Left hindlimb (tissue), 1 donor: ENCODE measurements at places on chromosomes 4 and X.

GRCh38 chr4:183349673-183350072, 27.4 kb upstream of the CLDN24 start:
- no peak for DNase-seq

DNA sequence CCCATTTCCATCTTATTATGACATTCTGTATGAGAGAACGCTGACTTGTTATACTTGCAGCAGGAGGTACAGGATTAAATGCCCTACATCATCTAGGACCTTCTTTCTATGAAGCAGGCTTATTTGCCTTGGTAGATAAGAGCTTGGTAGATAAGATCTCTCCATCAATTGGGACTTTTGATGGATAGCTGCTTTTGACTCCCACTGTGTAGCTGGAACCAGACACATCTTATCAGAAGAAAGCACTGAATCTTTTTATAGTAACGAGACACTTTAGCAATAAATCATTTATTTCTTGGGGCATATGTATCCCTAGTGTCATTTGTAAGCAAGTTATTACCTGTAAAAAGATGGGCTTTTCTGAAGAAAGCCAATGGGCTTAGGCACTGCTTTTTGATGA, 613.9 kb downstream of the TECRL start:
- no peak for DNase-seq

DNA sequence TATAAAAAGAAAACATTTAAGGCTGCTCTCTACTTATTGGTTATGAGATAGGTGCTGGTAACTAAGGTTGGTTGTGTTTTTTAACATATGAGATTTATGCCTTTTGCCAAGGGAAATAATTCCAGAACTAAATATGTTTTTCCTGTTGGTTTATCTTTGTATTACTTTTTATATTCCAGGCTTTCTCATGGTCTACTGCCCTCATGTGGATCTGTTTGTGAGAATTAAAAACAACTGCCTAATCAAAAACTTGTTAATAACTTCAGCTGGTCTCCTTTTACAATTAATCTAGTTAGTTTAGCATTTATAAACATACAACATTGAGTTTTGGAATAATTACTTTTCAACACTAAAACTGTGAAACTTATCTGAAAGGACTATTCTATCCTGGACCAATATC, 1208.3 kb downstream of the ADGRL3 start:
- no peak for DNase-seq

- no peak for DNase-seq
These were observed 980 bp downstream of the AP1S2 start for GRCh38 chrX:15853586-15854079.

- DNase-seq, result no peak
These were observed 34.4 kb downstream of the ARHGEF38 start for GRCh38 chr4:105586638-105587328.

- no peak for DNase-seq
These were observed 56.5 kb downstream of the ZNF674 start for GRCh38 chrX:46488712-46489111.

DNA sequence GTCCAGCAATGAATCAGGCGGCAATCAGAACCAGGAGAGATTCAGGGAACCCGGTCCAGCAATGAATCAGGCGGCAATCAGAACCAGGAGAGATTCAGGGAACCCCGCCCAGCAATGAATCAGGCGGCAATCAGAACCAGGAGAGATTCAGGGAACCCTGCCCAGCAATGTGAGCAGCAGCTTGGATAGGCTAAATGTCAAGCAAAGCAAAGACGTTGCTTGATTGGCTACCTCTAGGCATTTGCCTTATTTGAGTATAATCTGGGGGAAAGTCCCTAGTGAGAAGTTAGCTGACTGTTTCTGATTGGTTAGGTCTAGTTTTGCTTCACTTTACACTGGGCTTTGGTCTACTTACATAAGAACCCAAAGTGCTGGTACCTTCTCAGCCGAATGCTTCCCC, 1212.2 kb upstream of the TENM3 start:
- DNase-seq, result no peak

- no peak for DNase-seq
These were observed 1.5 kb upstream of the TRIML2 start for GRCh38 chr4:188110741-188111471.

GRCh38 chr4:181685461-181685860, 557.7 kb upstream of the TENM3 start:
- no peak for DNase-seq

- no peak for DNase-seq
These were observed 16.9 kb upstream of the ZIC3 start for GRCh38 chrX:137549073-137549472.

DNA sequence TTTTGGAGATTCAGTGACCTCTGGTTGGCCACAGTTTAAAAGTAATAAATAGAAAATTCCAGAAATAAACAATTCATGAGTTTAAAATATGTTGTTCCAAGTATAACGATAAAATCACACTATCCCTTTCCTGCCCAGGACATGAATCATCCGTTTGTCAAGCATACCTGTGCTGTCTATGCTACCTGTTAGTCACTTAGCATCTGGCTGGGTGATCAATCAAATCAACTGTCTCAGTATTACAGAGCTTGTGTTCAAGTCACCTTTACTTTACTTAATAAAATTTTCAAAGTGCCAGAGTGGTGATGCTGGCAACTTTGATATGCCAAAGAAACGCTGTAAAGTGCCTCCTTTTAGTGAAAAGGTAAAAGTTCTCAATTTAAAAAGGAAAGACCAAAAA, 979.5 kb upstream of the NDST4 start:
- DNase-seq, result no peak

DNA sequence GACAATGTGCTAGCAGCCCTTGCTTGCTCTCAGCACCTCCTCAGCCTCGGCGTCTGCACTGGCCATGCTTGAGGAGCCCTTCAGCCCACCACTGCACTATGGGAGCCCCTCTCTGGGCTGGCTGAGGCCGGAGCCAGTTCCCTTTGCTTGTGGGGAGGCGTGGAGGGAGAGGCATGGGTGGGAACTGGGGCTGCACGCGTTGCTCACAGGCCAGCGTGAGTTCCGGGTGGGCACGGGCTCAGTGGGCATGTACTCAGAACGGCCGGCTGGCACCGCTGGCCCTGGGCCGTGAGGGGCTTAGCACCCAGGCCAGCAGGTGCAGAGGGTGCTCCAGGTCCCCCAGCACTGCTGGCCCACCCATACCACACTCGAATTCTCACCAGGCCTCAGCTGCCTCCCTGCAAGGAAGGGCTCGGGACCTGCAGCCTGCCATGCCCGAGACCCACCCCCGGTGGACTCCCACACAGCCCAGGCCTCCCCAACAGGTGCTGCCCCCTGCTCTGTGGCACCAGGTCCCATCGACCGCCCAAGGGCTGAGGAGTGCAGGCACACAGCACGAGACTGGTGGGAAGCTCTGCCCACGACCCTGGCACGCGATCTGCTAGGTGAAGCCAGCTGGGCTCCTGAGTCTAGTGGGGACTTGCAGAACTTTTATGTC, 100.3 kb downstream of the SLC39A8 start:
- no peak for DNase-seq

DNA sequence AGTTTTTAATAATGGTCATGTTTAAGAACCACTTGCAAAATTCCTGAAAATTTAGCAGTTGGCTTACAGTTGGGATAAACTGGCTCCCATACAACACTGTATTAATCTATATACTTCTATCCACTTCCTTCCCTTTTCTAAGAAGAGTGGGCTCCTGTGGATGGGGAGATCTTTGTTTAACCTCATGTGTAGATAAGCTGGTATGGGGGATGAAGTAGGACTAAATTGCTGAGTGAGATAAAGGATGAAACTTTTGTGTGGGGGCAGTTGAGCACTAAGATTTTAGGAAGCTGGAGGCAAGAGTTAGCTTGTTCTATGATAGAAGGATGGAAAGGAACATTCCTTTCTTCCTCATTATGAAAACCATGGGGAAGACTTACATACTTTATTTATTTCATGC, 54.6 kb upstream of the ATP8A1 start:
- DNase-seq, result no peak

GRCh38 chrX:66018585-66019309, 21.1 kb downstream of the VSIG4 start:
- no peak for DNase-seq

DNA sequence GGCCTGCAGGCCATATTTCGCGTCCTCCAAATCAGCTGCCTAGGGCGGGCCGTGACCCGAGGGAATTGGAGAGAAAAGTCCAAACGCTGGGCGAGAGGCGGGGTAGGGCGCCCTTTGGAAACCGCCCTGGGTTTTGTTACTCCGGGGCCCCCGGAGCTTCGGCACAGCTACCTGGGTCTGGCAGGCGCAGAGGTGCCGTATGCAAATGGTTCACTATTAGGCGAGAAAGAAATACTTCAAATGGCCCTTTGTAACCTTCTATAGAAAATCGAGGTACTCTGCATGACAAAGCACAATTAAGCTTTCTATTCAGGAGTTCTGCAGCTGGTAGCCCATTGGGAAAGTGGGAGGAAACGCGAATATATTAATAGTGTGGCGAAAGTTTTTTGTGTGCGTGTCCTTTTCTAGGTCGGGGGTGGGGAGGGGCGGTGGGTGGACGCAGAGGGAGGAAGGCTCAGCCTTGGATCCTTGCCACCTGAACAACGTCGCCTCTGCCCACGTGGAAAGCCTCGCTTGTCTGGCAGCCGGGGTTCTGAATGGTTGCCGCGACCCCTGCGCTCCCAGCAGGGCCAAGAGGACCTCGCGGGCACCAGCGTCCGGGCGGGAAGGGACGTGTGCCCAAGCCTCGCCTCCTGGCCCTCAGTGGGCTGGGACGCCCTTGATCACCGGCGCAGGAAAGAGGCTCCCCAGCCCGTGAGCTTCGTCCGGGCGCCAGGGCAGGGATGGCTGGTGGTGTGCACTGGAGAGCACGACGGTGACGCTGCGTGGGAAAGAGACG, 9.5 kb downstream of the GSX2 start:
- no peak for DNase-seq

DNA sequence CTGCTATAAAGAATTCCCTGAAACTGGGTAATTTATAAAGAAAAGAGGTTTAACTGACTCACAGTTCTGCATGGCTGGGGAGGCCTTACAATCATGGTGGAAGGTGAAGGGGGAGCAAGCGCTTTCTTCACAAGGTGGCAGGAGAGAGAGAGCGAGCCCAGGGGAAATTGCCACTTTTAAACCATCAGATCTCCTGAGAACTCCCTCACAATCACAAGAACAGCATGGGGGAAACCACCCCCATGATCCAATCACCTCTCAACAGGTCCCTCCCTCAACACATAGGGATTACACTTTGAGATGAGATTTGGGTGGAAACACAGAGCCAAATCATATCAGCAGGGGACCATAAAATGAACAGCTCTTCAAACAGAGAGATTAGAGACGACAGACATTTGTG, 198.6 kb downstream of the MAGEB5 start:
- DNase-seq, result no peak

GRCh38 chr4:169484485-169484884, 127.9 kb downstream of the NEK1 start:
- DNase-seq, result no peak

- DNase-seq, result no peak
These were observed 21.4 kb downstream of the OCRL start for GRCh38 chrX:129561453-129561852.

GRCh38 chr4:53804719-53805118, 213.4 kb upstream of the LNX1 start:
- no peak for DNase-seq

DNA sequence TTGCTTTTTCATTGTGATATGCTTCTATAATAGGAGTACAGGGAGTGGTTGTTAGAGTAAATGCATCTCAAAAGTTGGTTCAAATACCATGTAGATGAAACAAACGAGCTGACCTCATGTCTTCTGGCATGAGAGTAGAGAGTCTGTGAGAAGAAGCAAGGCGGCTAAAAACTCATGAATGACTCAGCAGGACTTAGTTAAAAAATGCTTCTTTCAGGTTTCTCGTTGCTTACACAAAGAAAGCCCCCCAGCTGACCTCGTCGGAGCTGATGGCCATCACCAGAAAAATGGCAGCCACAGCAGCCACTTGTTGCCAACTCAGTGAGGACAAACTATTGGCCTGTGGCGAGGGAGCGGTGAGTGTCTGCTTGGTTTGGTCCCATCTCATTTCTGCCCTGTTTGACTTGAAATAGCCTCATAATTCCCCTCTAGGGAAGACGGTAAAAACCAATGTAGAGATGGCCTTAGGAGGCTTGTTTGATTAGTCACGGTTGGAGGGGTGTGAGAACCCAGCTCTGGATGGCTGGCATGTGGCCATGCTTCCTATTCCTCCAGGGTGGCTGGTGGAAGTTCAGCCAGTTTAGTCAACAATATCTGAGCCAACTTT, 14.5 kb downstream of the AFP start:
- DNase-seq, result no peak

DNA sequence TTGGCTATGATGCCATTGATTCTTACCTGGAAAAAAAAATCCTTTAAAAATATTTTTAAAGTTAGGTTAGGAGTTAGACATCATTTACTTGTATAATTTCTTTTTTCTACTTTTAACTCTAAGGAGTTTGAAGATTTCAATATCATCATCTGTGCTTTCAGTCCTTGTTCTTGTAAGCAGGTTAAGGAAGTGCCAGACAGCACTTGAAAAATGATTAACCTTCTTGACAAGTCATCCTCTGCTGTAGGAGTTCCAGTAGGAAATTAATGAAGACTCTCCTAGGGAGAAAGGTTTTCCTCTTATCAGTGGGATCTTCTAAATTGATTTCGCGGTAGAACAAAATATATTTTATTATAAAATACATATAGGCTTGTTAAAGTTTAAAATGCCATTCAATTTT, 29.1 kb upstream of the ANAPC4 start:
- no peak for DNase-seq
